T-helper 2 cell (primary cell): ENCODE measurements at places on chromosomes 3 and 15.

DNA sequence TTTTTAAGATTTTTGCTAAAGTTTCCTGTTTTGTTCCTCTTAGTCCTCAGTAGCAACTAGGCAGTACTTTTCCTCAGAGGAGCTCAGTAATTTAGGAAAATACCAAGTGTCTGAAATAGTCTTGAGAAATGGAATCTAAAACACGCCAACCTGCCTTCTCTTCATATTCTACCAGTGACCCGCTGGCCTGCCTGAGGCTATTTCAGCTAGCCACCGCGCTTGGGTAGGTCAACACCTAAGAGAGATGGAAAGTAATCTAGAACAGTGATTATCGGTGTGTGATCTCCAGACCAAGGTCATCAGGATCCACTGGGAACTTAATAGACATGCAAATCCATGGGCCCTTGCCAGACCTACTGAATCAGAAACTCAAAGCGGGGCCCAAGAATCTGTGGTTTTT lies 7.5 kb downstream of the LCTL start:
- DNase-seq: no peak

DNA sequence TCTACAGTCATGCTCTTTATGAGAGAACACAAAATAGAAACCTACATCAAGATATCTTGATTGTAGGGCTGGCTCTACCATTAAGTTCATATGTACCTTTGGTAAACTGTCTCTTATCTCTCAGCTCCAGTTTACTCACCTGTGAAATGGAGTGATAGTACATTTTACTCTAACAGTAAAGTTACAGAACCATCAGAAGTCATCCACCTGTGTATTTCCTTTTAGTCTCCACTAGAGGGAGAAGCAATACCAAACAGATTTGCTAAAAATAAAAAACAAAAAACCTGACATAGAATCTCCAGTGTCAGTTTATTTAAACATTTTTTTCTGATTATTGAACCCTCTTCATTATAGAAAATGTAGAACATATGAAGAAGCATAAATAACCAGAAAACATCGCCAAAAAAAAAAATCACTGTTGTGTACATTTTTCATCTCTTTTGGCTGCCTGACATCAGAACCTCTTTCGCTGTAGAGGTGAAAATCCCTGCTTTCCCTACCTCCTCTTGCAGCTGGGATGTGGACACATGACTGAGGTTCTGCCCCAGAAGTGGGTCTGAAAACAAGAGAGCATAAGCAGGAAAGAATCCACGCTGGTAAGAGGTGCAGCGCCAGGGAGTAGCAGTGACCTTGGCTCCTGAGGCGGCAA lies 48.7 kb upstream of the WDR72 start:
- DNase-seq: peak; percentile 1

DNA sequence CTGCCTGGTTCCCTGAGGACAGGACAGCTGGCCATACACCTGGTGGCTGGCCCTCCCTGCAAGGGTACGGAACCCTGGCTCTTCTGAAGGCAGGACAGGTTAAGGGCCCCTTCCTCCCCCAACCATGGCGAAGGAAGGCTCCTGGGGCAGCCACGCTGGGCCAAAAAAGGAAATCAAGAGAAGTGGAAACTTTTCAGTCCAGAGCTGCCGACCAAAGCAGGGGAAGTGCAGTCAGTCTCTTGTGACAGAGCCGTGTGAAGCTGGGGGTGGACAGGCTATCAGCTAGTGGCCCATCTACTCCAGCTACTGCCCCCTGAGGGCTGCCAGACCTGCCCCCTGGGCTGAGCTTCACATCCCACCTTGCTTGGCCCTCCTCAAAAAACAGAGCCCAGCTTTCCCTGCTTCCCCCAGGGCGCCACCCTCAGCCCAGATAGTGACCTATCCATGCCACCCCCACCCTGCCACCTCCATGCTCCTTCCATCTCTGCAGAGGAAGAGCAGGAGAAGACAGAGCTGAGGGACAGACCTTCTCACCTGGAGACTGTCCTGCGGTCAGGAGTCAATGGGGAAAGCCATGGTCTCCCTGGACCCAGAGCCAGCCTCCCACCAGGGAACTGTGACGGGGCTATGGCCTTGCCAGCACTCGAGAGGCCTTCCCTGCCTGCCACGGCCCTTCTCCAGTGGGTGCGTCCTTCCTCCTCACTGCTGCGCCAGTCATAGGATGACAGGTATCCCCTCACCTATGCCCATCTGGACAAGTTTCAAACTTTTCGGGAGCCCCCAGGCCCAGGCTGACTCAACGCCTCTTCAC lies 4.6 kb downstream of the SEMA7A start:
- no peak for DNase-seq

DNA sequence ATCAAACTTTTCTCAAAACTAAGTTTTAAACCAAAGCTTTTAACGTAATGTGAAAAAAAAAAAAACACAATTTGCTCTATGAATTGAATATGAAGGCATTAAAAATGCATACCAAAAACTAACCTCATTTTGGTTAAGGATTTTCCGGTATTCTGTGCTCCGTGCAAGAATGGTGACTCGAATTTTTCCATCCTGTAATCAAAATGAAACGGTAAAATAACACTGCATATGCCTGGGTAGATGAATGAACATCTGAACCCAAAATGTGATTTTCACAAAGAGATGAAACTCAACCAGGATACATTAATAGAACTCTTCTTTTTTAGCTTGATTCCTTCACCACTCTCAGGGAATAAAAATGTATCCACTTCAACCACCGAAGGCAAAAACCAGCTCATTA lies 26.2 kb downstream of the EOGT start:
- no peak for DNase-seq

DNA sequence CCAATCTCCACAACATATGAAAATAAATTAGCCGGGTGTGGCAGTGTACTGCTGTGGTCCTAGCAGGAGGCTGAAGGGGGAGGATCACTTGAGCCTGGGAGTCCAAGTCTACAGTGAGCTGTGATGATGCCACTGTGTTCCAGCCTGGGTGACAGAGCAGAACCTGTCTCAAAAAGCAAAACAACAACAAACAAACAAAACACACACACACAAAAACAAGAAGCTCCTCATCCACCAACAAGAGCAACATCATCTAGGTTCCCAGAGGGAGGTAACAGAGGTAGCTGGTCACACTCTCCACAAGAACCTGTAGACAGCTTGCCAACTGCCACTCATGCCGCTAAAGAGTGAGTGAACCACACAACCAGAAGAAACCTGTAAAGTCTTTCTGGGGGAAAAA lies 34.8 kb downstream of the PTPN9 start:
- DNase-seq: peak; percentile 19

DNA sequence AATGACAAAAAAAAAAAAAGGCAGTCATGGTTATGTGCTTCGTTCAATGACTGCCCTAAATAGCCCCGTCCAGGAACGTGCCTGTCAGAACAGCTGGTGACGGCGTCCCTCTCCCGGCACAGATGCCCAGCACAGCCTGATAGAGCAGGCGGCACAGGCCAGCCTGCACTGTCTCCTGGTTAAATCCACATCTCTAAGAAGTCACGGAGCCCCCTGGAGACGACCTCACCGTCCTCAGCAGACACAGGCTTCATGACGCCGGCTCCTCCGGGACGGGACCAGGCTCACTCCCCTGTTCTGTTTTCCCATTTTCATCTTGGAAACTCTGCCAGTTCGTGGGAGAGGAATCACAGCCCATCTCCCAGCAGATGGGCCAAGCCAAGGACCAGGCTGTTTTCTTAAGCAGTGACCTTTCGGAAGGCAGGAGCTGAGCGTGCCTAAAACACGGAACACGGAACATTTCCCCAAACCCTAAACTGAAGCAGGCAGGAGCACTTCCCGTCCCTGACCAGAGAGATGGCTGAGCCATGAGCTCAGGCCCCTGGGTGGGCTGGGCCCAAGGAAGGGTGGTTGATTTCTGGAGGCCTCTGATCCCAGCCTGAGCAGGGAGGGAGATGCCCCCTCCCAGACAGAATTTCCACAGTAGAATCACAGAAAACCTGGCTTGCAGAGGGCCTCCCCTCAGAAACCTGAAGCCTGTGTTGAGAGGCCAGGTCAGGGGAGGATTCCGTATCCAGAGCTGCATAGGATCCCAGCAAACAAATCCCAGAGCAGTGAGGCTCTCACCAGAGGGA lies 35.9 kb downstream of the ADCY5 start:
- DNase-seq: no peak

DNA sequence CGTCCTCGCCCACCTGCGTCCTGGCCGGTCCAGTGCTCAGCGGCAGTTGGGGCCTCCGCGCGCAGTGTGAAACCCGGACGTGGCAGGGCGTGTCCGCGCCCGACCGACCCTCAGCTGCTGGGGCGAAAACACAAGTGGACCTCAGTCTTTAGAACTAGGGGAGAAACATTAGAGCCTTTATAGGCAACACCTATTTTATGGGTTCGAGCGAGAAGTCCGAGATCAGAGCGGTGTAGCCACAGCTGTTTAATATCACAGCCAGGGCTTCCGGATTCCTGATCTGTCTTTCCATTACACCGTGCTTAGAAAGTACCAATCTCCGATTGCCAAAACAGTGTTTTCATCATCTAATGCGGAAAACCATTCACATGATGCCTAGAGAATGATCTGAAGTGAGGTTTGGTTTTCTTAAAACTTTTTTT lies 506 bp downstream of the RAD51 start:
- DNase-seq: no peak

DNA sequence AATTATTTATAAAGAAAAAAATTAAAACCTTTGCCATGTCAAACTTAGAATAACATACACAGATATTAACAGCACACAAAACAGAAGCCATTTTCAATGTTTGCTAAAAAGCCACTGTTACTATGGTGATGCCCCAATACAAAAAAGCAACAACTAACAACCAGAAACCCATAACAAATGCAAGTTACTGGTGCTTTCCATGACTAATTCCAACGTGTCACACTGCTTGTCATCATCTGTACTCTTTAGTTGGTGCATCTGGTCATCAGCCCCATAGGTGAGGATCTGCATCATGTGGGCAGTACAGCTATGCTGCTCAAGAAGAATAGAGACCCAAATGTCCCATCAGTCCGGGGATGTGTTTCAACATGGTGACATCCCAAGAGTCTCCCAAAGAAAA lies 52.8 kb downstream of the ATP8B4 start:
- DNase-seq: no peak

DNA sequence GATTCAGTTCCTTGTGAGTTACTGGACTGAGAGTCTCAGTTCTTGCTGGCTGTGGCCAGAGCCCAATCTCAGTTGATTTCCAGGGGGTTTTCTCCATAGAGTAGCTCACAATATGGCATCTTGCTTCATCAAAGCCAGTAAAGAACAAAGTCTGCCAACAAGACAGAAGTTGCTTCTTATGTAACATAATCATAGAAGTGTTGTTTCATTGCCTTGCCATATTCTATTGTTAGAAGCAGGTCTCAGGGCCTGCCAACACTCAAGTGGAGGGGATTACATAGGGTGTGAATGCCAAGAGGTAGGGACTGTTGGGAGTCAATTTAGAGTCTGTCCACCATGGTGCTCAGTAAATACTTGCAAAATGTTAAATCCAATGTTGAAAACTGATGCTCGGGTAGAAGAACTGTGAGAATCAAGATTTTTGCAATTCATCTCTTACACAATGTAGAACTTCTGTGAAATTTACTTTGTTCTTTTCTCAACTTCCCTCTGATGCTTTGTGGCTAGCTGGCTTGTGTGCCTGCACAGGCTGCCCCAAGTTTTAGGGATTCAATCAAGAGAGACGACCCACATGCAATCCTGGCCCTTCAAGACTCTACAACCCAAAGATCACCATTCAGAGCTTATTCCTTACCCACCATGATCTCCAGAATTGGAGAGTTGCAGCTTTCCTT lies 13.3 kb upstream of the PXYLP1 start:
- DNase-seq: no peak

- DNase-seq: no peak
These were observed 43.5 kb downstream of the CFAP92 start for GRCh38 chr3:128950223-128950938.

GRCh38 chr3:57556459-57557084 lies 498 bp downstream of the PDE12 start:
- peak; percentile 58 for DNase-seq

DNA sequence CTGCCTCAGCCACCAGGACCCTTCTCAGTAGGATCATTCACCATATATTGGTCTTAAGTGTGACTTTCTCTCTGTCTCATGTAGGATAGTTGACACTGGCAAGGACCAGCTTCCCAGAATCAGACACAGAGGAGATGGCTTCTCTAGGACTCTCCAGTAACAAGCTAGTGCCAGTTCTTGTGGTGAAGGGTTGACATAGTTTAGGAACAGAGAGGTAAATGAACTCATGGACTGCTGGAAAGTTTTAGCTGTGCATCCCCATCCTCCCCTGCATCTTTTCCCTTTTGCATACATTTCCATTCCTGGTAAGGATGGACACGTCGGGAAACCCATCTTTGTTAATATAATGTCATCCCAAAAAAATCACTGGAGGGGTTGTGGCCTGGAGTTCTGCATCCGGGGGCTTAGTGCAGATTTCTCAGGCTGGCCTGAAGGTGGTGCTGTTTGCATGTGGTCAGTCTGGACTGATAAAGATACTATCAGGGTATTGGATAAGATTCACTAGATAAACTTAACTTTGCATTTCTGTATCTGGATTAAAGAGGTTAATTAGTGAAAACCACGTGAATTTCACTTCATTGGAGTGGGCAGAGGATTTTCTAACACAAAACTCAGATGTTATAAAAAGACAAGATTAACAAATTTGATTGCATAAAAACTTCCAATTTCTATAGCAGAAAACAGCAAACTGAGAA lies 110.8 kb downstream of the TBC1D2B start:
- DNase-seq: no peak

- no peak for DNase-seq
These were observed 9.1 kb upstream of the CEMIP start for GRCh38 chr15:80769829-80770705.

GRCh38 chr3:152977366-152977765 lies 142.4 kb downstream of the P2RY1 start:
- no peak for DNase-seq

DNA sequence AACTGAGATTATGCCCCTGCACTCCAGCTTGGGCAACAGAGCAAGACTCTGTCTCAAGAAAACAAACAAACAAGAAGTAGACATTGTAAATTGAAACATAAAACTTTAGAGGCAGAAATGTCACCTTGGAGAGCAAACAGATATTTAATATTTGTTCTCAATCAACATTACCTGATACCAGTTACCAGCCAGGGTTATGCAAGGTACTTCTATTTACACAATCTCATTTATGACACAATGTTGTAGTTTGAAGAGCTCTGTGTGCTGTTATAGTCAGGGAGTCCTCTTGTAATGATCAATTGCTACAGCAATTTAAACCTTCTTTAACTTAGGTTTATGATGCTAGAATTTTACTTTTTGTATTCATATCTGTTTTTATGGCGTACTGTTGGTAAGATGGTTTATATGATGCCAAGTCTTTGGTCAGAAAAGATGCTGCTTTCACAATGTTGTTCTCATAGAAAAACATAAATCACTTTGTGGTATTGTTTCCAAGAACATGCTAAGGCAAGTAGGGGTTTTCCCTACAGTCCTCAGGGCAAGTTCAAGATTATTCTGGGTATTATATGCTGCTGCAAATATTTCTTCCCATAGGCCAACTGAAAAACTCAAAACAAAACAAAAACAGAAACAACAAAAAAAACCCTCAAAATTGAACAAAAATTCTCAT lies 173.5 kb downstream of the TNIK start:
- no peak for DNase-seq

DNA sequence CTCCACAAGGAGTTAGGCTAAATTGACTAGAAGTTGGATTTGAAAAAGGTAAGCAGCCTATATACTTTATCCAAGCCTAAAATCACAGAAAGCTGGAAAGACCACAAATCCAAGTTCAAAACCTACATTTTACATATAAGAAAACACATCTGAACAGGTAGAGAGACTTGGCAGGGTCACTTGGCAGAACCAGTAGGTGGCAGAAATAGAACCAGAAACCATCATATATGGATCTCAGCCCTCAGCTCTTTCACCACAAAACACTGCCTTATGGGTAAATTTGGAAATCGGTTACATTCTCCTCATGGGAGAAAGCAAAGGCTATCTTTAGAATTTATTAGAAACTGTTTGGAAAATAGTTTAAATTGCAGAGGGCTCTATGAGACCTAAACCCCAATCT lies 44.2 kb downstream of the MKRN2 start:
- DNase-seq: no peak
